ENCODE measurements at places on chromosomes 13 and 19.
A peak's percentile ranks its signal among the peaks of the same experiment; 100 is the strongest.

GRCh38 chr19:3652422-3652821 lies 25.8 kb upstream of the CACTIN start:
- DNase-seq = no peak

- no peak for DNase-seq
Observed at GRCh38 chr13:104766319-104766718, 1700.1 kb upstream of the SLC10A2 start.

- no peak for DNase-seq
Observed at GRCh38 chr19:37933937-37934358, 26.9 kb downstream of the SIPA1L3 start.

- no peak for DNase-seq
Observed at GRCh38 chr19:13128583-13128982, 10.5 kb downstream of the NACC1 start.

- peak; percentile 76 for DNase-seq
Observed at GRCh38 chr19:4083677-4084546, 17.2 kb upstream of the ZBTB7A start.

All from CMK (cell line).